ENCODE measurements at places on chromosomes 2 and 18.

DNA sequence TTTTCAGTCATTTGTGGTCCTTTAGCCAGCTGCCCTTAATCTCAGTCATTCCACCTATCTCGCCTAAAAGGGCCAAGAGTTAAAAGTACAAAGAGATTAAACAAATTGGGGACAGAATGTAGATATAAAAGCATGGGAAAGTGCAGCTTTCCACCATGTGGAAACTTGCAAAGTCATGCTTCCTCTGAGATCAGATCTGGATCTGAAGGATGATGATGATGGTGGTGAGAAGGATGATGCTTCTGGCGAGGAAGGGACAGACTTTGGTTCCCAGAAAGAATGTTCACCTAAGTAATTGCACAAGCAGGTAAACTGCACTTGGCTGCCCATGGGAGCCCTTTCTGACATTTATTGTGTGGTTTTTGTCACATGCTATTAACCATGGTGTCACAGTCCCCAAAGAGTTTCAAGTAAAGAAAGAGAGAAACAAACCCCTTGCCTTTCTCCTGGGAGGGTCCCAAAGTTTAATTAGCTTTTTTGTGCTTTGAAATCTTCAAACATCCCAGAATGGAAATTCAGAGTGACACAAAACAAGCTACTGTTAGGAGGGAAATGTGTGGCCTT lies 34.7 kb downstream of the KLF7 start:
- DNase-seq: no peak

DNA sequence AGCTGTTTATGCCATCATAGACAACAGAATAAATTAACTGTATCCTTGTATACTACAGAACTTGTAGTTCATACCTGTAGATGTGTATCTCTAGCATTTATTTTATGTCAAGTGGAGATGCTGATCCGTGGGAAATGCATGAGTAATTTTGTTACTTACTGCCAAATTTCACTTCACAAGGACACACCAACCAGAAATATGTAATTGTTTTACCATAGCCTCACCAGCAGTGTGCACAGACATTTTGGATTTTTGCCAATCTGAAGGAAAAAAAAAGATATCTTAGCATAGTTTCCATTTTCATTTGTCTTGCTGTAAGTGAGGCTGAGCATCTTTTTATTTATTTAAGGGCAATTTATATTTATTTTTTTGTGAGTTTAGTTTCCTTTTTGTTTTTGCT lies 265.1 kb upstream of the OSR1 start:
- DNase-seq: peak; percentile 49

- DNase-seq: no peak
Observed at GRCh38 chr2:69162057-69162456, 149.1 kb downstream of the ANTXR1 start.

GRCh38 chr2:66228128-66228547 lies 206.8 kb upstream of the MEIS1 start:
- DNase-seq: no peak

- peak; percentile 59 for DNase-seq
Observed at GRCh38 chr2:127155947-127156346, 49.0 kb upstream of the BIN1 start.

GRCh38 chr2:189858291-189858690 lies 74.0 kb downstream of the PMS1 start:
- DNase-seq: no peak

DNA sequence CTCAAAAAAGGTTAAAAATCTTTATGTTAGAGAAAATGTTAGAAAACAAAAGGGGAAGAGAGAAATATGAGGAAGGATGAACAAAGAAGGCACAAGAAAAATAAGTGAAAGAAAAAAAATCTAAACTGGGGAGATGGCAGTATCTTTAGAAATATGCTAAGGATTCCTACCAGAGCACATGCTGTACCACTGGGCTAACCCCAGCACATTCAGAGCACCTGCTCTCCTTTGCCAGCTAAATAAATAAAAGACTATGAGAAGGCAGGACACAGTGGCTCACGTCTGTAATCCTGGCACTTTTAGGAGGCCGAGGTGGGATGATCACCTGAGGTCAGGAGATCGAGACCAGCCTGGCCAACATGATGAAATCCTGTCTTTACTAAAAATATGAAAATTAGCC lies 92.2 kb upstream of the CDKL4 start:
- DNase-seq: no peak

DNA sequence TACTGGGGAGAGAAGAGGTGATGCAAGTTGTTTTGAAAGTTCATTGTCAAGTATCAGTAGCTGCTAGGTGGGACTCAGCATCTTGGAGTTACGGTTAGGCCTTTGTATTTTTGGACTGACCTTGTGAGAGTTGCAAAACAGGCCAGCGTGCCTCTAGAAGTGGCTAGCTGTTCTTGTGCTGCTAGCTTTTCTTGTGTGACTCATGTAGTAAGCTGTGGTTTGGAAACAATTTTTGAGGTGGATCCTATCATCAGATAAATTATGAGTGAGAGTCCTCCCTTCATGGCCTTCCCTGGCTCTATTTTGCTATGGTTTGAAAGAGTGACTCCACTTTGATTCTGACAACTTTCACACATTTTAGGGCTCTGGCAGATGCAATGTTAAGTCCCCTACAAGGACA lies 409.2 kb upstream of the HS6ST1 start:
- DNase-seq: peak; percentile 89

GRCh38 chr18:10015288-10015701 lies 101.5 kb downstream of the VAPA start:
- no peak for DNase-seq

- DNase-seq: no peak
Observed at GRCh38 chr2:134737671-134738070, 18.9 kb upstream of the TMEM163 start.

GRCh38 chr2:65565681-65566080 lies 133.3 kb upstream of the SPRED2 start:
- no peak for DNase-seq

DNA sequence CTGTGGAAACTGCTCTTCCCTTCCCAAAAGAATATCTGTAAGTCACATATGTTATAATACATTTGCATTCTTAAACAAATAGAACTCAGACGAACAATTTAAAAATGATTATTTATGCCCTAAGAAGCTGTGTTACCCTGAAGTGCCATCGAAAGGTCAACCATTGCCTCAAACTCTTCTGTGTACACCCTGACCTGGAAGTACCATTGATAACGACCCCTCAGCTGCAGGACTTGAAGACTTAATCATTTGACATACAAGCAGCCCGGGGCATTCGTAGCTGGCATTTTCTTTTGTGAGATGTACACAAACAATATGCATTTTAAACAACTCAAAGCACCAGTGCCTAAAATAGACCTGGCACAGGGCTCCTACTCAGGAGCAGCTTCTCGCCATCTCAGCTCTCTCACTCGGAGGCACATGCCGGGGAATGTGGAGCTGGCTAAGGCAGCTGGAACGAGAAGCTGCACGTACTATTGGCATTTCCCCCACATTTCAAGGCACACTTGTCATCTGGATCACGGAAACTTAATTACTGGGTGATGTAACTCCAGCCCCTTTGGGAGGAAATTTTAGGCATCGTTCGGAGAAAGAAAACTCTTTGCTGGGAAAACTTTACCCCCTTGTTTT lies 170.0 kb upstream of the GALNT5 start:
- DNase-seq: peak; percentile 47

DNA sequence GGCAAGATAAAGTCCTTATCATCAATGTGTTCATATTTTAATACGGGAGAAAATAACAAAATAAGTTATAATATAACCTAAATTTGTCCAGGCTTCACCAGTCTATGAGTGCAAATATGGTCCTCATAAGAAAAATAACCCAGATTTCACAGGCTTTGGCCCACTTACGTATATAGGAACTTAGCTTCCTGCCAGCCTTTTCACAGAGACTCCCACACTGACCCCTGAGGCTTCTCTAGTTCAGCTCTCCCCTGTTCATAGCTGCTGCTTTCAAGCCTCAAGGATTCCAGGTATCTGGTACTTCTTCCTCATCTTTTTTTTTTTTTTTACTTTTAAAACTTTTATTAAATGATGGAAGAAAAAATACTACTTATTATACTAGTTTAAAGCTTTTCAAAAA lies 74.9 kb upstream of the PELI1 start:
- DNase-seq: no peak

- DNase-seq: no peak
Observed at GRCh38 chr2:64212346-64212745, 68.1 kb upstream of the PELI1 start.

- no peak for DNase-seq
Observed at GRCh38 chr18:62523631-62524439, 1.0 kb downstream of the ZCCHC2 start.

DNA sequence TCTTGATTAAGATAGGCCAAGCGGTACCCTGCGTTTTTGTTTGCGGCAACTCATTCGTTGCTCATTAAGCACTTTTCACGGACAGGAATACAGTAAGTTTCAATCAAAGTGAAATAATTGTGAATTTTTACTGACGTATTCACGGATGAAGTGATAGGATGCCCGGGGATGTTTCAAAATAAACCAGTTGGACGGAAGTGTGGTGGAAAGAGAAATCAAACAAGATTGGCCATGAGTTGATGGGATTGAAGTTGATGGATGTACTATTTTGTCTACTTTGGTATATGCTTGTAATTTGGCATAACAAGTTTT lies 481 bp downstream of the TMEM177 start:
- no peak for DNase-seq

- peak; percentile 41 for DNase-seq
Observed at GRCh38 chr2:27627963-27628766, 647 bp downstream of the CCDC121 start.

- peak; percentile 41 for DNase-seq
Observed at GRCh38 chr2:109637749-109638570, 23.8 kb downstream of the SOWAHC start.

- DNase-seq: no peak
Observed at GRCh38 chr2:109285244-109285651, 156.2 kb downstream of the SH3RF3 start.

DNA sequence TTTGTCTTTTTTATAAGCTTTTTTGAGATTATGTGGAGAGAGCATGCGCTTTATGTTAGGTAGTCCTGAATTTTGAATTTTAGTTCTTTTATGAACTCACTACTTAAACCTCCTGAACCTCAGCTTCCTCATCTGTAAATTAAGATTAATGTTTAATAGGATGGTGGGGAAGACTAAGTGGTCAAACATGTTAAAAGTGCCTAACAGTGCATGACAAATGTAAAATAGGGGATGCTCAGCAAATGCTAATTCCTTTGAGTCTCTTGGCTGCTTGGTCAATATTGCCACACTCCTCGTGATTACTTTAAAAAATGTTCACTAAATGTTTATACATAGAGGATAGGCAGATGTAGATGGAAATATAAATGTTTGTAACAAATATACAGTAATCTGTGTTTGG lies 6.8 kb downstream of the BIRC6 start:
- DNase-seq: no peak

DNA sequence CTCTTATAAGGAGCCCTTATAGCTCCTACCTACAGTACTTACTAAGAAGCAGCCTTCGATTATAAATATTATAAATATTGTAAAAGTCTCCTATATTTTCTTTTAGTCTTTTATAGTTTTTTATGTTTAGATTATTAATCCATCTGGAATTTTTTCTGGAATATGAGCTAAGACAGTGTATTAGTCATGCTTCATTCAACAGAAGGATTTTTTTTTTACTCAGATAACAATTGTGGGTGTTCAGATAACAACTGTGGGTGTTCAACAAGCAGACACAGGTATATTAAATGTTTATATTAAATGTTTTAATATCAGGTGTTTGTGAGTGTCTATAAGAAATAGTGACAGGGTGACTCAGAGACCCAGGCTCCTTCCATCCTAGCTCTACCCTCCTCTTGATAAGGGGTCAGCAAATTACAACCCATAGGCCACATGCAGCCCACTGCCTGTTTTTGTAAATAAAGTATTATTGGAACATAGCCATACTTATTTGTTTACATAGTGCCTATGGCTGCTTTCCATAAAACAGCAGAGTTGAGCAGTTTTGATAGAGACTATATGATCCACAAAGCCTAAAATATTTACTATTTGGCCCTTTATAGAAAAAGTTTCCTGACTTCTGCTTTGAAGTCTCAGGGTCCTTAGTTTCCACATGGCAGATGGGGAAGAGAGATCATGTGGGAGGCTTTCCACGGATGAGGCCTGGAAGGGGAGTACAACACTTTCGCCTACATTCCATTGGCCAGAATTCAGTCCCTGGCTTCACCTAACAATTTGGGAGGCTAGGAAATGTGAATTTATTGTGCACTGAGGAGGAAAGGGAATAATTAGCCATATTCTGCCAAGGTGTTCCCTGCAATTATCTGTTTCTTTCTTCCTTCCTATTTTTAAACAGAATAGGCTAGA lies 4.3 kb upstream of the SPATS2L start:
- no peak for DNase-seq

All from fibroblast of the conjunctiva (primary cell).